ENCODE measurements at places on chromosomes 6 and 20.

GRCh38 chr6:8780653-8781052 is 345.3 kb upstream of the SLC35B3 start:
- no peak for DNase-seq

DNA sequence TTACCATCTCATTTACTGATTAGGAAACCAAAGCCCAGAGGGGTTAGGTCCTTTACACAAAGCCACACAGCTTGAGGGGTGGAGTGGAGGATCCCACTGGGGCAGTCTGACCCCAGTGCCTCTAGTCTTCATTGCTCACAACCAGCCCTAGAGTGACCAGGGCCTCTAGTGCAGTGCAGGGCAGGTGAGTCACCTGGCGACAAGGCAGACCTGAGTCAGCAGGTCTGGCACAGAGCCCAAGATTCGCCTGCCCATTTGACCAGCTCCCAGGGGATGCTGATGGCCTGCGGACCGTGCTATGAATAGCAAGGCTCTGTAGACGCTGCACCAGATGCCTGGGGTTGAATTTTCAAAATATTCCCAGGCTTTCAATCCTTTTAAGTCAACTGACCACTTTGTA is 29.9 kb downstream of the CDH26 start:
- no peak for DNase-seq

GRCh38 chr6:108836061-108836460 is 12.2 kb upstream of the ARMC2 start:
- DNase-seq: no peak

DNA sequence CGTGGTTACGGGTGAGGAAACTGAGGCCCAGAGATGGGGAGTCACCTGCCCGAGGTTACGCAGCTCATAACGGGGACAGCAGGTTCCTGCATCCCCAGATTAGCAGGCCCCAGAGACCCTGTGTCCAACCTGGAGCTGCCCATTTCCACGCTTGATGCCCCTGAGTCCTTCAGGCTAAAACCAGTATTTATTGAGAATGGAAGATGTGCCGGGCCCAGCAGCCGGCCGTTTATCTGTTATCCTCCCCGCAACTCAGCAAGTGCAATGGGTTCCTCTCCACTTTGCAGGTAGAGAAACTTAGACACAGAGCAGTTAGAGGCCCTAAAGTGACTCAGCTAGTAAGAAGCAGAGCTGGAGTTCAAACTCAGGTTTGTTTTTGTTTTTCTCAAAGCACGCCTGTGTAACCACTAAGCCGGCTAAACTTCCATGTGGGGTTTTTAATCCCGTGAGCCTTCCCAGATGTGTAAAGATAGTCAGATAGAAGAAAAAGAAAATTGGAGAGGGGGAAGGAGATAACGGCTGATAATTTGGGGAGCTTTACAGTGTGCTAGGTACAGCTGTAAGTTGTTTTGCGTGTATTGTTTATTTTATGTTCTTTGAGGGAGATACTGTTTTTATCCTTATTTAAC is 775 bp downstream of the PFDN4 start:
- no peak for DNase-seq

DNA sequence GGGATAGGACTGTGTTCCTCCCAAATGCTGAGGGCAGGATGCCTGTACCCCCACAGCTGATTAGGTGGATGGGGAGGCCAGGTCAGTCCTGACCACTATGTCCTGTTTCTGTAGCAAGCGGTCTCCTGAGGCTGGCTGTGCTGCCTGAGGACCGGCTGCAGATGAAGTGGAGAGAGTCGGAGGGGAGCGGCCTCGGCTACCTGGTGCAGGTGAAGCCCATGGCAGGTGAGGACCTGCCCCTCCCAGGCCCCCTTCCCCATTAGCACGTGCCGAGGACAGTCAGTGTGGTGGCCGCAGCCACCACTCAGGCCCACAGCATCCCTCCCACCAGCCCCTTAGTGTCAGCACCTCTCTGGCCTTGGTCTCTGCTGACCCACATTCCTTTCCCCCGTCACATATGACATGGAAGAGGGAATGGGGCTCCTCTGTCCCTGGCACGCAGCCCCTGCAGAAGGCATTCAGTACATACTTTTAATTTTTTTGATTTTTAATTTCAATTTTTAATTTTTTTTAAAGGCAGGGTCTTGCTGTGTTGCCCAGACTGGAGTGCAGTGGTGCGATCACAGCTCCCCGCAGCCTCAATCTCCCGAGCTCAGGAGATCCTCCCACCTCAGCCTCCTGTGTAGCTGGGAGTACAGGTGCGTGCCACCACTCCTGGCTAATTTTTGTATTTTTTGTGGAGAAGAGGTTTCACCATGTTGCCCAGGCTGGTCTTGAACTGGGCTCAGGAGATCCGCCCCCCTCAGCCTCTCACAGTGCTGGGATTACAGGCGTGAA is 5.0 kb downstream of the COL20A1 start:
- DNase-seq: no peak

- DNase-seq: peak; percentile 23
Observed at GRCh38 chr6:131281471-131282270, 146.4 kb downstream of the AKAP7 start.

DNA sequence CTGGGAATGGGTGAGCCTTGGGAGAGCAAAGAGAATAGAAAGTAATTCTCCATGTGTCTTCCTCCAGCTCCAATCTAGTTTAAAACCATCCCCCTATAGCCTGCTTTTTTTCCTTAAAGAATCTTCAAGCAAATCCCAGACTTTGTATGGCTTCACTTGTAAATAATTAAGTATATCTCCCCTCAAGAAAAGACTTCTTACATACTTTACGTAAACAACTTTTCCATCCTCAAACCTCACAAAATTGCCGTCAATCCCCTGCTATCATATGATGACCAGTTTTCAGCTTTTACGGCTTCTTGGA is 88.5 kb upstream of the PHACTR3 start:
- no peak for DNase-seq

- no peak for DNase-seq
Observed at GRCh38 chr6:41675992-41676391, 37.7 kb downstream of the MDFI start.

DNA sequence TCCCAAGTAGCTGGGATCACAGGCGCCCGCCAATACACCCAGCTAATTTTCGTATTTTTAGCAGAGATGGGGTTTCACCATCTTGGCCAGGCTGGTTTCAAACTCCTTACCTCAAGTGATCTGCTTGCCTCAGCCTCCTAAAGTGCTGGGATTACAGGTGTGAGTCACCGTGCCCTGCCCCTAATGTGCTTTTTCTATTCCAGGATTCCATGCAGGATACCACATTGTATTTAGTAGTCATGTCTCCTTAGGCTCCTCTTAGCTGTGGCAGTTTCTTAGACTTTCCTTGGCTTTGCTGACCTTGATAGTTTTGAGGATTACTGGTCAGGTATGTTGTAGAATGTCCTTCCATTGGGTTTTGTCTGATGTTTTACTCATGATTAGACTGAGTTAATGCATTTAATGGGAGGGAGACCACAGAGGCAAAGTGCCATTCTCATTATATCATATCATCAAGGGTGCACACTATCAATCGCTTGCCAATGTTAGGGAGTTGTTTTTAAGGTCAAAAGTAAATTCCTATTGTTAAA is 39.6 kb upstream of the TNFAIP3 start:
- no peak for DNase-seq

DNA sequence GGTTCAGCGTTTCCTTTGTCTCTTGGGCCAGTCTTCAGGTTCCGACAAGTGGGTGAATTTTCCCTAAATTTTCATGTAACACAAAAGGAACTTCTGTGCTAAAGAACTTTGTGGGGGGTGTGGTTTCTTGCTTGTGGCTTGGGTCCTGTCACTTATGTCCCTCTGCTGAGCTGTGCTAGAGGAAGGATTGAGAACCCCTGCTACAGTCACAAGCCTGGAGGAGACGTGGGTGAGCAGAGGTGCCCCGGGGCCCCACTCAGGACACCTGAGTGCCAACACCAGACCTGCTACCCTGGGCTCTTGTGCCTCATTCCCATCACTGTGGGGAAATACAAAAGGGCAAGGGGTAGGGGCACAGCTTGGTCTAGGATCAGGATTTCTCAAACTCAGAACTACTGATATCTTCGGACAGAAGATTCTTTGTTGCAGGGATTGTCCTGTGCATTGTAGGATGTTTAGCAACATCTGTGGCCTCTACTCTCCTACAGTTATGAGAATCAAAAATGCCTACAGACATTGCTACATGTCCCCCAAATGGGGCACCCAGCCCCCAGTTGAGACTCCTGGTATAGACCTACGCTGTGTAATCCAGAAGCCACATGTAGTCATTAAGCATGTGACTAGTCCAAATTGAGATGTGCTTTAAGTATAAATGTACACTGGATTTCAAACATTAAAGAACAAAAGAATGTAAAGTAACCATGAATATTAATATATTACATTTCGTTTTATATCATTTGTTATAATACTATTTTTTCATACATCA is 128.7 kb downstream of the LY86 start:
- no peak for DNase-seq

- peak; percentile 44 for DNase-seq
Observed at GRCh38 chr20:52972190-52972937, at the start of gene TSHZ2. Gene TSHZ2, plus strand, starts transcription at chr20:52972358. Its CDS starts 936 bp downstream, at chr20:52973294.

GRCh38 chr6:3501826-3502500 is 45.1 kb upstream of the SLC22A23 start:
- no peak for DNase-seq

GRCh38 chr6:141134723-141135122 is 998.0 kb upstream of the GJE1 start:
- no peak for DNase-seq

All from stimulated activated CD4-positive, alpha-beta T cell treated with anti-CD3 and anti-CD28 coated beads, TNF-alpha, amount 100 ng/mL, for 4 hours (primary cell).